NCI-H1930 (cell line): ENCODE measurements at places on chromosomes 7 and 10.

DNA sequence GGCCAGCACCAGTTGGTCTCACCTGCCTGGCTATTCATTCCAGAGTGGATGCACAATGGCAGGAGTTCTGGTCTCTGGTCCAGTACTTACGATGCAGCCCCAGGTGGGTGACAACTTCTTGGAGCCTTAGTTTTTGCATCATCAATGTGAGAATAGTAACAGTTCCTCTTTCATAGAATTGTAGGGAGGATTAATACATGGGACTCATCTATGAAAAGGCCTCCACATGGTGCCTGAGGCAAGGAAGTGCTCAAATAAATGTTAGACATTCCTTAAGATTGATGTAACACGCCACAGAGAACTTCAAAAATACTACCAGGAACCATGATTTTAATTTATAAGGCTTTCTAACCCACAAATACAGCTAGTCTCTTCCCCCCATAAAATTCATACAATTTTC is 120.1 kb upstream of the CHST15 start:
- DNase-seq: no peak

DNA sequence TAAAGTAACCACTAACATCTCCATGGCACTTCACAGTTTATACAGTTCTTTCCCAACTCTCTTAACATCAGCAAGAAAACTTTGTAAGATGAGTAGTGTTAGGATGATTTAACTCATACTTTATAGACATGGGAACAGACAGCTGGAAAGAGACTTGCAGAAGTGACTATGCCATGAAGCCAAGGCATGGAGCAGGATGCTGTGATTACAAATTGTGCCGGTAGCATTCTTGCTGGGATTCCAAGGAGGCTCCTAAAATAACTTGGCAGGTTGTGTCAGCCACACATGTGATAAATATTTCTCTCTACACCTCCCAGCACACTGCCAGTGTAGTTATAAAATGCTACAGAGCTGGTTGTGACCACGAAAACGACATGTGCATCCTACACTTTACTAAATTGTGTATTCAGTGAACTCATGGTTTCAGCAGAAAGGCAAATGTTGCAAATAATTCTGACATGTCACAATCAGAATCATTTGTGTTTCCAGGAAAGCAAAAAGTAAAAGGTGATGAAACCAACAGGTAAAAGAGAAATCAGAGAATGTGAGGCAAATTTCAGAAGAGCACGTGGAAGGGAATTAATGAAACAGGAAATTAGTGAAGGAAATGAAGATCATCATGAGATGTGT is 5.6 kb upstream of the CYP3A4 start:
- DNase-seq: no peak

- DNase-seq: peak; percentile 36
Measured at GRCh38 chr7:154640266-154640865, 362.6 kb downstream of the PAXIP1 start.

DNA sequence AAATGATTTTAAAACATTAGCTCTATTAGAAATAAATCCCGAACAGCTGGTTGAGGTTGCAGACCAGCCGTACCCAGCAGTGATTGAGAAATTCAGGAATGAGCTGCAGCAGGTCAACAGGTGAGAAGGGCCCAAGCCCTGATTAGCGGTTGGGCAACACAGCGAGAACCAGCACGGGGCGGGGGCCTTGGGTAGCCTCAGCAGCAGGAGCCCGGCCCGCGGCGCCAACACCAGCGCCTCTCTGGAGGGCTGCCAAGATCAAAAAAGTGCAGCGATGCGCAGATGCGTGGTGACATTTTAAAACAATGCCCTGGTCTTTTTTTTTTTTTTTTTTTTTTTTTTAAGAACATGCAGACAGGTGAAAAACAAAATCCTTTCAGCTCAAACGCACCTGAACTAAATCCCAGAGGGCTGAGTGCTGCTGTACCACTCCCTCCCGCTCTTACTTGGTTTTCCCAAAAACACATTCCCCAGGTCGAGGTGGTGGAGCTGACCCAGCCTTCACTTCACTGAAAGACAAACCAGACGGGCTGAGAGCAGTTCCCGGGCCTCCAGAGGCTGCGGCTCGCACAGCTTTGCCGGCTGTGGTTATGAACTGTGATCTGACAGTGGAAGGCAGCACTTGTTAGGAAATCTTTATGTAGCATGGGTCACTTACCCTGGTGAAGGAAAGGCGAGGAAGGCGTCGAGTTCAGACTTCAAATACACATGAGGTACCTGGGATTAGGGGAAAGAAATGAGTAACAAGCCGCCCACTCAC is 579.4 kb downstream of the SDK1 start:
- no peak for DNase-seq

- DNase-seq: no peak
Measured at GRCh38 chr10:3924344-3924743, 139.3 kb upstream of the KLF6 start.

- peak; percentile 45 for DNase-seq
Measured at GRCh38 chr7:101575168-101575567, 53.9 kb downstream of the MYL10 start.

- DNase-seq: no peak
Measured at GRCh38 chr10:5523796-5524574, 776 bp upstream of the CALML3 start.

GRCh38 chr7:73827567-73828106 is 3.2 kb upstream of the CLDN4 start:
- no peak for DNase-seq

DNA sequence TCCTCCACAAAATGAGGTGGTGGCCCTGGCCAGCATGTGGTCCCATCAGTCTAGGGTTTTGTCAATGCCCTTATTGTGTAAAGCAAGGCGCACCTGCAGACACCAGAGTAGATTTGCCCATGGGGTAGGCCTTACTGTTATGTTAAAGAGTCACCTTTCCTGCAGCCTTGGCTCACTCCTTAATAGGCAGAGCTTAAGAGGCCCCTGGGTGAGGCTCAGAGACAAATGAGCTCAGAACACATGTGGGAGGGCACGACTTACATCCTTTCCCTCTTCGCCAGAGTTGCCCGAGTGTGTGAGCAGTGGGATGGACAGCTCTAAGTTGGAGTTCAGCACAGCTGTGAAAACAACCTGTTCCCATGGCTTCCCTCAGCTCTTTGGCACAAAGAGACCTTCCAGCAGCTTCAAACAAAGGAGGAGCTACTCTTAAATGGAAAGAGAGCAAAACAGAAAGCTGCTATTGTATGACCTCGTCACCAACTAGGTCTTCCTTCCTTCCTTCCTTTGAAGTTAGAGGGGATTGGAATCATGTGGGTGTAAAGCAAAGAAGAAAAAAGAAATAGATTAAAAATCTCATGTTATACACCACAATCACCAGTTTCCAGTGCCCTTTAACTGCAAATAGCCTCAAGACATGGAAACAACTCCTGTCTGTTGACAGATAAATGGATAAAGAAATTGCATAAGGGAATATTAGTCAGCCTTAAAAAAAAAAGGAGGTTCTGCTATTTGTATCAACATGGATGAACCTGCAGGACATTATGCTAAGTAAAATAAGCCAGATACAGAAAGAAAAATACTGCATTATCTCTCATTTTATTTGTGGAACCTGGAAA is 11.9 kb upstream of the XPNPEP1 start:
- DNase-seq: no peak
